ENCODE measurements at places on chromosomes 5 and 9.

DNA sequence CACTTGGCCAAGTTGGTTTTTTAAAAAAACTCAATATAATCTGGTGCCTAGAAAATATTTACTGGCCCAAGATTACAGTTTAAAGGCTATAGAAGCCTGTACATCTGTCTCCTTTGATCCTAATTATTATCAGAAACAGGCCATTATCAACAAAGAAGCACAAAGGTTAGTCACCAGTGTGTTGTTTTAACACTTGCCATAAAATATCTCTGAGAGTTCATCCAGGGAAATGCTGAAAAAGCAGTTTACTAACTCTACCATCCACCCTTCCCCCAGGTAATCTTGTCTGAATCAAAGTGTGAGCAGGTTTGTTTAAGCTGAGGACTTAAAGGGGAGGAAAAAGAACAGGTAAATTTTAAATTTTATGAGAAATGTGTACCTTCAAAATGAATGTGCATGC lies 13.3 kb upstream of the TRPM6 start:
- no peak for DNase-seq

DNA sequence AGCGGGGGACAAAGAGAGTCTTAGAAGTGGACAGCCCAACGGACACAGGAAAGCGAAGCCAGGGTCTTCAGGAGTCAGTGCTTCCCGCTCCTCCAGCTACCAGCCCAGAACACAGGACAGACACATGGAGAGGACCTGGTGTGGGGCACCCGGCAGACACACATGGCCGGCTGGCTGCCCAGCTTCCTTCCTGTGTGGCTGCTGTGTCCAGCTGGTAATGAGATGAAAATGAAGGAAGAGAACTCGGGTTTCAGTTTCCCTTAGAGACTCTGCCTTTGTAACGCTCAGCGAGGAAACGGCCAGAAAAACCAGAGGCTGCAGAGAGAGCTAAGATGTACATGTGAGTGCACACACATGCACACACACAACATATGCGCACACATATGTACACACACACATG lies 87.5 kb downstream of the SECISBP2 start:
- no peak for DNase-seq

- no peak for DNase-seq
These were observed 104.8 kb upstream of the ERCC6L2 start for GRCh38 chr9:95770653-95771131.

- no peak for DNase-seq
These were observed 58.5 kb upstream of the UBAC1 start for GRCh38 chr9:136019681-136020060.

- DNase-seq = no peak
These were observed 12.3 kb downstream of the ZSWIM6 start for GRCh38 chr5:61344187-61344944.

DNA sequence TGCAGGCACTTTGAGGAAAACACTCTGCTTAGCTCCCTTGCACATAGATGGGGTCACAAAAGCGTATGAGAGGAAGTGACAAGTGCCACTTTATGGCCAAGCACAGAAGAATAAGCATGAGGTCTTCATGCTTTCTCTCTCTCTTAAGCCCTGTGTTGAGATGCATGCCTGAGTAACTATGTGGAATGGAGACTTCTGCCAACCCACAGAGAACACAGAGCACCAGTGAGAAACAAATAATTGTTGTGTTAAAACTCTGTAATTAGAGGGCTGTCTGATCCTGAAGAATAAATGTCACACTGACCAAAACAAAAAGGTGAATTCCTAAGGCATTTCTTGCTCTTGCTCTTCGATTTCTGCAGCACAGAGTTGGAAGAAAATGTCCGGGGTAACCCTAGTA lies 488.5 kb downstream of the CTNND2 start:
- no peak for DNase-seq
